ENCODE measurements at places on chromosomes 4 and X. TPM values are rescaled to one million over a fixed set of nuclear protein-coding genes. Genes with fewer than 3 reads are reported as not detected.

- peak; percentile 3 for DNase-seq
Observed at GRCh38 chr4:142741995-142742394, 104.1 kb downstream of the INPP4B start.

CFP gene
- total RNA-seq = 0.06 TPM

DNA sequence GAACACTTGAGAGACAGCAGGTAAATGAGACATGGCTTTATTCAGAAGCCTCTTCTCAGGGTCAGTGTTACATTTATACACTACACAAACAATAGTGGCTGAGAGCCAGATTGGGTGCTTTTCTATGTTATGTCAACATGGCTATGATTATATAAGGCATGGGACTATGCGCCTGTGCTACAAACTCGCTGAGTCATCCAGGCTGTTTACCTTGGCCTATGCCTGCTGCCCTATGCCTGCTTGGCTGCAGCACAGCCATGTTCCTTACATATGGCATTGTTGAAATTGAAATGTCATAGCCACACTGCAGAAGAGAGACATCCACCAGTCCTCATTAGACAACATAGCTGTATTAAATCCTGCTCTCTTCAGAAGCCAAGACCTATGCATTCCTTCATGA is 236.3 kb upstream of the NWD2 start:
- DNase-seq = no peak

DNA sequence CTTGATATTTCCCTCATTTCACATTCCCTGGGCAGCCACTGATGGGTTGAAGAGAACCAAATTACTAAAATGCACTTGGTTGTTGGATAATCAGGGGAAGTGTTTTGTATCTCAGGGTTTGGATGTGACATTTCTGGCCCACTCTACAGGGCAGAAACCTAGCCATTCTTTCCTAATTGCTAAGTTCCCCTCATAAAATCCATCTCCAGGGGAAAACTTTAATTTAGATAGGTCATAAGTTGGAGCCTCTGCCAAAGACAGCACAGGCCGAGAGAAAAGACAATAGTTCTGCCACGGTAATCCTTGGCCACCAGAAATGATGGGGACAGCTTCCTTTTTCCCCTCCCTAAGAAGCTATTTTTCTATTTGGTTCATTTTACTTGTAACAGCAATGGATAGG is 192.7 kb upstream of the C1QTNF7 start:
- DNase-seq = no peak

DNA sequence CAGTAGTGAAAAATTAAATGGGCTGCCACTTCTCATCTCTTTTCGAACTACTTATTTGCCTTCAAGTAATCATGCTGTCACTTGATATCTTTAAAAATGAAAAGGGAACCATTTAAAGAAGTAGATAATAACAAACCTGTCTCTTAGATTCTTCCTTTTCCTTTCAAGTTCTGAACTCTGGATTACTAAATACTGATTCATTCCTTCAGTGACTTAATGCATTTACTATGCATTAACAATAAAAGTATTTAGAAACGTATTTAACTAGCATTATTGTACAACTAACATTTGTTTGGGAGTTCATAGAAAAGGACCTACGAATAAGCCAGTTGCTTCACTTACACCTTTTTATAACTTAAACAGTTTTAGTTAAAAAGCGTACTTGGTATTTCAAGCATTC is 61.1 kb upstream of the RAB33B start:
- DNase-seq = no peak

DNA sequence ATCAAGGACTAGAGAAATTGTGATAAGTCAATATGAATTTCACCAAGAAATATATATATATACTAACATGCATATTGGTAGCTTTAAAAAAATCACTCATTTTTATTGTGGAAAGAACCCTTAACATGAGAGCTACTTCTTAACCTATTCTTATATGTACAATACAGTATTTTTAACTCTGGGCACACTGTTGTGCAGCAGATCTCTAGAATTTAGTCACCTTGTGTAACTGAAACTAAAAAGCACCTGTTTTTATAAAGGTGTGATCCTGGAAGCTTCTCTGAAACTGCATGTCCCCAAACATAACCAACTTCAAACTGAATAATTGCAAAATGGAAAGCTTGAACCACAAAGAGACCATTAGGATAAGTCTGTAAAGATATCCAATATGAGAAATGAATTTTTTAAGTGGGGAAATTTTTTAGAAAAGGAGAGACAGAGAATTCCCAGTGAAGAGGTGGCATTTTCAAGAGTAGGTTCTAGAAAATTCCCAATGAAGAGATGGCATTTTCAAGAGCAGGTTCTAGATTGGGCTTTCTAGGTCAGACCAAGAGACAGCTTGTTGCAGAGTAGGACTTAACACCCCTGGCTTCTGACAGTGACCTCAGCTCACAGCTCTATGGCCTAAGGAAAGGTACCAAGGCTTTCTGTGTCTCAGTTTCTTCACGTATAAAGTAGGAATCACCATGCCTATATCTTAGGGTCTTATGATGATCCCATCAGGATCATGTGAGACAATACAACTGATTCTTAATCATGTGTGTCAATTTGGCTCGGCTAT is 22.0 kb upstream of the PPARGC1A start:
- no peak for DNase-seq

DNA sequence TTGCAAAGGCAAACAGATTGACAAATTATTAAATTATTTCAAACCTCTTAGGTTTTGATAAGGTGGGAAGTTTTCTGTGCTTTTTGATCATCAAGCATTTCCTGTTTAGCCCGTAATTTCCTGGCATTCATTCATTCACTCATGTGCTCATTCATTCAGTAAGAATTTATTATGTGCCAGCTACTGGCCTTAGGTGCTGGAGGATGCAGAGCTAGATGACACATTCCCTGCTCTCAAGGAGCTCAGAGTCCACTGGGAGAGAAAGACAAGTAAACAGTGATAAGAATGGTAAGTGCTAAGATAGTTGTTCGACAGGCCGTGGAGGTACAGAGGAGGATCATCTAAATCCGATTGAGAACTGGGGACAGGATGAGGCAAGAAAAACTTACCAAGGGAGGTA is 153.0 kb downstream of the DCTD start:
- DNase-seq = no peak

DNA sequence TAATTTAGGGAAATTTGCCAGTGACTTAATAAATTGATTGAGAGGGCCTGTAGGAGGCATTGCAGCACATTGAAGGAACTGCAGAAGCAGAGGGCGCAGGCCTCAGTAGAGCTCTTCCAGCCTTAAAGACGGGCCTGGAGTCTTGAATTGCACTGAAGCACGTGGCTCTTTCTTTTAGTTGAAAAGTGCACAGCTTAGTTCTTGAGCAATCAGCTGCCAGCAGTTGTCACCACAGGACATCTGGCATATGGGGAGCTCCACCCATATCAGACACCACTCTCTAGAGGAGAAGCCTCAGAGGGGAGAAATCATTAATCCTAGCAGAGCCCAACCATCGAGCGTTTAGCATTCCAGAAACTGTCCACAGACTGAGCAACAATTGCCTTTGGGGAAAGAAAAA is 16.0 kb upstream of the FGF16 start:
- no peak for DNase-seq

DNA sequence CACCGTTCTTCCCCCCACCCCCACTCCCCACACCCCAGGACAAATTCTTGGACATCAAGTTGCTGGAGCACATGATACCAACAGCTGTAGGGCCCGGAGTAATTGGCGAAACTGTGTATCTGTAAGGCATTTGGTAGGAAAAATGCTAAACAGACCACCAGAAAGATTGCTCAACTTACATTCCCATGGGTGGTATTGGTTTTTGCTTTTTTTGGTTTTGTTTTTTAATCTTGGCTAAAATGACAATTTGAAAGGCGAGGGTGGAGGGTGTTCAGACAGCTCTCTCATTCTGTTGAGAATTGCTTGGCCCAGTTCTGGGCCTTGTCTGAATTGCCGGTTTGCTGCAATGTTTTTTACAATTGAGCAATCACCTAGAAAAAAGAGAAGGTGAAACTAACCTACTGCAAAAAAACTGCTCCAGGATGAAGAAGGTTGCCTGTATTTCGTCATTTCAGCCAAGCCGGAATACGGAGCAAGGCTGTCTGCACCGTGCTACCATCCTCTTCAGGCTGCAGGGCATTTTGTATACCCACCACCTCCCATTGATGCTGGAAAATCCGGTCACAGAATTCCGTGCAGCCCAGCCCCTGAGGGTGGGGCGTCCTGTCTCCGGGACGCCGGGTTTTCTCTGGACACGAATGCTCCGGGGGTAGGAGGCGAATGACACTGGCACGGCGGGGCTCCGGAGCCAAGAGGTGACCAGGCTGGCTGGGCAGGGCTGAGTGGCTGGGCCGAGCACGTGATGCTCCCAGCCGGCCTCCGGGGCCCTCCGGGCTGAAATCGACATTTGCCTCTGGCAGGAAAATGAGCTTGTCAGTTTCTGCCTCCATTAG is at the start of gene CLCN4:
Gene CLCN4 (plus strand): TSS at position 777 of the 833 bp plus-strand sequence. CDS start 28,058 bp downstream, outside the sequence.
- peak; percentile 74 for DNase-seq

DNA sequence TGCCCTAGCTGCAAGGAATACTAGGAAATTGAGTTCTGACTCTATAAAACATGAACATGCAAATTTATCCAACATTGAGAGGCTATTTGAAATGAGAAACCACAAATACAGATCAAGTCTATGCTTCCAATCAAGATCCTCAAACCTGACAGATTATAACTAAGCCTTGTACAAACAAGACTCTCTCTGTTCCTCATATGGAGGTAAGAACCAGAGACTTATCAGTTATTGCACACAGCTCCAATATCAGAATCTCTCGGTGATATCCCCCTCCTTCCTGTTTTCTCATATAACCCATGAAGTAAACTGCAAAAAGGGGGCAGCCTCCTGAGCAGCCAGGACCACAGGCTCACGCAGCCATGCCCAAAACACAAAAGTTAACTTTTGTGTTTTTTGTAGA is 36.5 kb downstream of the FBXW7 start:
- DNase-seq = no peak

OPHN1 gene
- total RNA-seq = 4.2 TPM

UCP1 gene
- total RNA-seq = 0.28 TPM

GRCh38 chr4:2254665-2255500 is 7.0 kb downstream of the MXD4 start:
- DNase-seq = no peak

- DNase-seq = no peak
Observed at GRCh38 chr4:62051332-62051731, 851.2 kb downstream of the ADGRL3 start.

- no peak for DNase-seq
Observed at GRCh38 chr4:87978681-87979080, 3.2 kb downstream of the SPP1 start.

CSAG3 gene
- not detected for total RNA-seq

GRCh38 chr4:186149872-186150271 is 41.5 kb upstream of the CYP4V2 start:
- DNase-seq = peak; percentile 65

DNA sequence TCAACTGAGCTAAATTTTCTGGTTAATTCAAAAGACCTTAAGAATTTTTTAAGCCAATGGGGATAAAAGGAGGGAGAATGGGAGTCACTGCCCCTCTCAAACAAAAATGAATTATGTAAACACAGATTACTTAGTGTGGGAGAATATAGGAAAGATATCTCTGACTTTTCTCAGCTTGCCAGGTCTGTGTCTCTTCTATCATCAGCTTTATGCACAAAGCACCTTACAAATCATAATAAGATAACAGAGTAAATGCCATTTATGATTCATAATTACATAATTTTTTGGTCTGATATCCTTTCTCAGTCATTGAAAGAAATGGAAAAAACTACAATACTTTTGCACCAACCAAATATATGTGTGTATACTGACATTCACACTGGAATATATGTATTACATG is 604.6 kb upstream of the FAM241A start:
- no peak for DNase-seq

MBNL3 gene
- 2.4 TPM for total RNA-seq
